LHCN-M2 (cell line): ENCODE measurements at places on chromosomes 12 and 14. TPM values are rescaled to one million over a fixed set of nuclear protein-coding genes. Genes with fewer than 3 reads are reported as not detected.
A peak's percentile ranks its signal among the peaks of the same experiment; 100 is the strongest.

Gene TBK1
- 33.7 and 34.7 TPM in 2 replicates for total RNA-seq

Gene ANKS1B
- total RNA-seq = 0.06 and 0.11 TPM in 2 replicates

Gene SLC38A4
- 23.6 and 26.5 TPM in 2 replicates for total RNA-seq

Gene SRGAP1
- 3.7 and 4.2 TPM in 2 replicates for total RNA-seq

DNA sequence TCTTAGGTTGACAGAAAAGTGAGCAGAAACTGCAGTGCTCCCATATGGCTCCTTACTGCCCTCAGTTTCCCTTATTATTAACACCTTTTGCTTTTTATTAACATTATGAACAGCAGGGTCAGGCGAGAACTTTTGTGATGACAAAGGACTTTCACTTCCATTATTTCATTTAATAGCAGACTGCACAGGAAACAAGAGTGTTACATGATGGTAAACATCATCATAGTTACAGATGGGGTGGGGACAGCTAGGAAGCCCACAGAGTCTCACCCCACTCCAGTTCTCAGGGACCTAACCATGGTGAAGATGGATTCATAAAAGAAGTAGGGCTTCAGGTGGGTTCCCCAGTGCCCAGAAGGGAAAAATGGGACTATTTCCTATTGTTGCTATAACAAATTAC is 110.1 kb upstream of the PELI2 start:
- DNase-seq = no peak

- DNase-seq = peak; percentile 47
Observed at GRCh38 chr12:51636986-51637385, 46.0 kb downstream of the SCN8A start.

DNA sequence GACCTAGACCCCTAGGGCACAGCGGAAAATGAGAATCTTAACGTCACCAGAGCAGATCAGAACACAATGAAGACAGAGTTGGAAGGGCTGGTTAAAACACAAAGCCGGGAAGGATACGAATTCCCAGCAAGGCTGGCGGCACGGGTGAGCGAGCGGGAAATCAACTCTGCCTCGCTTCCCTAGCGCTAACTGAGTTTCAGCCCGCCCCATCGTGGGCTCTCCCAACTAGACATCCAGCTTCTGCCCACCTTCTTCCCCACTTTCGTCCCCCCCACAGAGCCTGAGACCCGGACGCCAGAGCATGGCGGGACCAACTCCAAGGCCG is 377 bp downstream of the CCNT1 start:
- DNase-seq = no peak

- peak; percentile 70 for DNase-seq
Observed at GRCh38 chr12:79415746-79416435, 274.9 kb downstream of the PAWR start.
